CD14-positive monocyte (primary cell): ENCODE measurements at places on chromosomes 3 and 15.

- no peak for DNase-seq
Observed at GRCh38 chr3:186502138-186502948, 41.8 kb downstream of the CRYGS start.

DNA sequence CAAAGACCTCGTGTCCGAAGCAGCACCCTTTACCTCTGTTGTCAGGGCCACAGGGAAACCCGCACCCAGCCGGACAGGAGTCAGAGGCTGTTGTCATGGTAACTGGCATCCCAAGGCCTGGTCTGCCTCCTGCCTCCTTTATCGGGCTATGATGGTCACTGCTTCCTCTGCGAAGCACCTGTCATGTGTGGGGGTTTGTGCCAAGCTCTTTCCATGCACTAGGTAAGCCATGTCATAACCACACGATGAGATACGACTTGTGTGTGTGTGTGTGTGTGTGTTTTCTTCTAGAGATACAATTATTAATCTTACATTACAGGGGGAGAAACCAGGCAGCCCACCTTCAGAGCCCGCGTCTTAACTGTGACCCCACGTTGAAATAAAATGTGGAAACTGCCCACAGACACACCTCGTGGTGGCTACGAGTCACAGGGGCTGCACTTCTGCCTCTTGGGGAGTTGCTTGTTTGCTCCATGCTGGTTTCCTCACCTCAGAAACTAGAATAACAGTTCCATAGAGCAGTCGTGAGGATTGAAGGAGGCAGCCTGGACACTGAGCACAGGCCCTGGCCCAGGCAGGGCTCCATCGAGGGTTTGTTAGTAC lies 18.0 kb downstream of the ZDHHC19 start:
- no peak for DNase-seq

- no peak for DNase-seq
Observed at GRCh38 chr3:65873028-65873427, 165.7 kb downstream of the MAGI1 start.

- DNase-seq = no peak
Observed at GRCh38 chr3:69219101-69219708, 96.8 kb upstream of the LMOD3 start.

DNA sequence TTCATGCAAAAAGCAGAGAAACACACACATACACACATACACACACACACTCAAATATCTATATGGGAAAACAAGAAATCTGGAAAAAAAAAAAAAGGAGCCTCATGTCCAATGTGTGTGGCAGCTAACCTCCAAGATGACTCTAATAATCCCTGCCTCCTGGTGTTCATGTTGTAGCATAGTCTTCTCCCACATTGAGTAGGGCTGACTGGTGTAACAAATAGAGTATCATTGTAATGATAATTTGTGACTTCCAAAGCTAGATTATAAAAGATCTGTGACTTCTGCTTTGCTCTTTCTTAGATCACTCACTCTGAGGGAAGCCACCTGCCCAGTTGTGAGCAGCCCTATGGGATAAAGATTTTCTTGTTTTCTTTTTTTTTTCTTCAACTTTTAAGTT lies 130.9 kb upstream of the TNIK start:
- no peak for DNase-seq

GRCh38 chr3:170532573-170532972 lies 53.3 kb downstream of the SLC7A14 start:
- DNase-seq = no peak

DNA sequence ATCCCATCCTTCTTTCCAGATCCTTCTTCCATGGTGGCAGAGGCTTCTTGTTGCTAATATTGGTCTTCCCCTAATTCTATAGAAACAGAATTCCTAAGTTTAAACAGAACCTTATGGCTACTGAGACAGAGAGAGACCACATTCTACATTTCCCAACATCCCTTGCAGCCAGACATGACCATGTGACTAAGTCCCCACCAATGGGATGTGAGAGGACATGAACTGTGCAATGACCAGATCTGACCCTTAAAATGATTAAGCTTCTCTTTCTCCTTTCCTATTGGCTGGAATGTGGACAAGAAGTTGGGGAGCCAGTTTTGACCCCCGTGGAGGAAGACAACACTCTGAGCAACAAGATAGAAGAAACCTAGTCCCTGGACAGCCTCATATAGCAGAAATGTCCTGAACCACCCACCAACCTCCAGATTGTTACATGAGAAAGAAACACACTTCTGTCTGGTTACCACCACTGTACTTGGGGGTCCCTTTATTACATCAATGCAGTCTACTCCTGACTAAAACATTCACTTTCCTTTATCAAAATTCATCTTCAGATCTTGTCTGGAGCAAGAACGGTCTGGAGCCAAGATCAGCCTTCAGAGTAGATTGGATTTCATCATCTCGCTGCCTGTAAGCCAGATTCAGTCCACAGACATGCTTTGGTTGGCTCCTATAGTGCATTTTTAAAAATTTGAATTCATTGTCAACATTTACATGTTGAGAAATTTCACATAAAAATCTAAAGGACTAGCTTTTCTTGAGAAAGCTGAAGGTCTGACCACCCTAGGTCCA lies 183.9 kb downstream of the SHQ1 start:
- DNase-seq = no peak

GRCh38 chr3:65552434-65552833 lies 486.3 kb downstream of the MAGI1 start:
- DNase-seq = no peak

DNA sequence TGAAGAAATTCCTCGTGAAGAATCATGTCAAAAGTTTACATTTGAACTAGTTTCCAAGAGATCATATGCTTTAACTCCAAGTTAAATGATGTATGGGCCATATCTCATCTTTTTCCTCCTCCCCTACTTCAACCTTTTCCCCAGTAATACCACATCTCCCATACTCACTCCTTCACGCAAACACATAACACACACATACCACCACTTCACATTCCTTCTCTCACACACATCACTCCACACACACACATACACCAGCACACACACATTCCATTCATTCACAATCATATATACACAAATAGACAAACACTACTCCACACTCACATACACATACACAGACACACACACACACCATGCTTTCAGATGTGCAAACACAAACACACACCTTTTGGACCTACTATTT lies 769.0 kb upstream of the NR2F2 start:
- no peak for DNase-seq

DNA sequence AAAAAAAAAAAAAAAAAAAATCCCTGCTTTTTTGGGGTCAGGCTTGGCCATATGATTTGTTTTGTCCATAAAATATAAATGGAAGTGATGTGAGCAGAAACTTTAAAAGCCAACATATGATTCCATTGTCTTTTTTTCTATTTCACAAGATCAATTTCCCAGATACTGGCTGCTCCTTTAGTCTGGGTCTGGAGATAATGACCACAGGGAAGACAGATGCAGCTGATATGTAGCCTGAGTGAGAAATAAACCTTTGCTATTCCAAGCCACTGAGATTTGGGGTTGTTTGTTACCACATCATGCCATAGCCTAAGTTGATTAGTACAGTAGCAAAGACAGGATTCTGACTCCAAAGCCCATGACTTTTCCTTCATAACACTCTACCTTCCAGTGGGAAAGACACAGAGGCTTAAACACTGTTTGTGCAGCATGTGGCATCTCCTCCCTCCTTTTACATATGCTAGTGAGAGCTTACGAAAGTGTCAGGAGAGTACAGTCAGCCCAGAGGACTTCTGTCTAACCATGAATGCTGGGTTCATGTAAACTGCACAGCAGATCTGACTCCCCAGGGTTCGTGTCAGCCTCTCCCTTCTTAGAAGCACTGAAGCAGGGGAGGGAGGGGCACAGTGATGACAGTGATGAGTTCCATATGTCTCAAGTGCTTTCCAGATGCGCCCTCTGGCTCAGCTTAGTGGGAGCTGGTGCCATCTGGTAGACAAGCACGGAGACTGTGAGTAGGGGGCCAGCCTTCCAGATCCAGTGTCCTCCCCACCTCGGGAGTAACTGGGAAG lies 36.7 kb upstream of the SLC7A14 start:
- no peak for DNase-seq

DNA sequence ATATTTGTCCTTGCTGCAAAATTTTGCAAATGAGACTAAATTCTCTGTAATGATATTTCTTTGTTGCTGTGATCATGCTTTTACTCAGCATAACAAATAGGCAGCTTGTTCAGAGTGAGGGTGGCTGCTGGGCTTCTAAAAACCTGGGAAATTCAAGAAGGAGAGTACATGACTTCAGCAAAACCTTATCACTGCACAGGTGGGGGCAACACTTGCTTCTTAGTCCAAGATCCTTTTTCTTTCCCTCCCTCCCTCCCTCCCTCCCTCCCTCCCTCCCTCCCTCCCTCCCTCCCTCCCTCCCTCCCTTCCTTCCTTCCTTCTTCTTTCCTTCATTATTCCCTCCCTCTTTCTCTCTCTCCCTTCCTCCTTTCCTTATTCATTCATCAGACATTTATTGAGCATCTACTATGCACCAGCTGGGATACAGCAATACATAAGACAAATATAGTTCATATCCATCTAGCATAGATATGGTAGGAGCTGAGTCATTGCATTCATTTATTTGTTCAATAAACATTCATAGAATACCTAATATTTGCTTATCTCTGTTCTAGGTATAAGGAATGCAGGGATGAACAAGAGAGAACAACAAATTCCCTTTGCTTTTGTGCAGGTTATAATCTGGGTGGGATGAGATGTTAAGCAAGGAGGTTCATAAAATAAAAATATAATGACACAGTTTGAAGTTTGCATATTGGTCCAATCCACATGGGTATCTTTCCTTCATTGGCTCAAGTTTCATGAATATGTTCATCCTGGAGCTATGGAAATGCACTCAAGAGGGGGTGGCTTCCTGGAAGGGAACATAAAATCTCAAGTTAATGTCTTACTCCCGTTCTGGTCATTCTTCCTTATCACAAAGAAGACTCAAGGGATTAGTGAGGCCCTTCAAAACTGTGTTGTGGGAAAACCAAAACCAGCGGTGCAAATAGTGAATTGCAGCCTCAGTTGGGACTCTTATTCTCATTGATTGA lies 210.7 kb downstream of the PDCD6IP start:
- DNase-seq = no peak

- no peak for DNase-seq
Observed at GRCh38 chr3:181344331-181344730, 354.8 kb upstream of the DNAJC19 start.

DNA sequence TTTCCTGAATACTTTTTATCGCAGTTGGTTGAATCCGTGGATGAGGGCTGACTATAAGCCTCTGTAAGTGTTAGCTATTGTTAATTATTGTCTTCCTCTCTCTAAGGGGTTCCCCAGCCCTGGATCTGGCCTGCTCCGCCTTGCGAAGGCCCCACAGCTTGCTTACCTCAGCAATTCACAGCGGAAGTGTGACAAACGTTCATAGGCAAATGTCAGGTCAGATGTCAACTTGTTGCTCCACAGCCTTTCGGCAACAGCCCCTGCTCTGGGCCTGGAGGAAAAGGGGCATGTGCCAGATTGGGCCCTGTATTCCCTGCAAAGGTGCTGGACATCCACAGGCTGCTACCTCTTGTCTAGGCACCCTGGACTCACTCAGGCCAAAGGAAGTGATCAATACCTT lies 25.3 kb upstream of the CELF6 start:
- no peak for DNase-seq

- no peak for DNase-seq
Observed at GRCh38 chr3:143387425-143387824, 267.9 kb downstream of the CHST2 start.

- DNase-seq = no peak
Observed at GRCh38 chr3:131610174-131610573, 107.4 kb upstream of the MRPL3 start.

- no peak for DNase-seq
Observed at GRCh38 chr3:120357807-120358206, 8.7 kb upstream of the LRRC58 start.

DNA sequence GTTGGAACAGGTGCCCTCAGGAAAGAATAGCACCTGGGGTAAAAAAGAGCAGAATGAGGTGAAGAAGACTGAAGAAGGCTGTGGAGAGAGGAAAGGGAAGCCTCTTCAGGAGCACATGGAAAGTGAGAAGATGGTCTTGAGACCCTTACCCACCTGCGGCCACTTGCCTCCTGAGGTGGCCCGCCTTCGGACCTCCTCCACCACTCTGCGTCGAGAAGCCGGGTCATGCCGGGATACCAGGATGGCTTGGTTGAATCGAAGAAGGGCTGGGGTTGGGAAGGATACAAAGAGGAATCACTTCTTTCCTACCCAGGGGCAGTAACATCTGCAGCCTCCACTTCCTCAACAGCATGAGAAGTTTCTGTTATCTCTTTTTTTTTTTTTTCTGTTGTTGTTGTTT lies 3.0 kb downstream of the LPCAT4 start:
- DNase-seq = no peak

DNA sequence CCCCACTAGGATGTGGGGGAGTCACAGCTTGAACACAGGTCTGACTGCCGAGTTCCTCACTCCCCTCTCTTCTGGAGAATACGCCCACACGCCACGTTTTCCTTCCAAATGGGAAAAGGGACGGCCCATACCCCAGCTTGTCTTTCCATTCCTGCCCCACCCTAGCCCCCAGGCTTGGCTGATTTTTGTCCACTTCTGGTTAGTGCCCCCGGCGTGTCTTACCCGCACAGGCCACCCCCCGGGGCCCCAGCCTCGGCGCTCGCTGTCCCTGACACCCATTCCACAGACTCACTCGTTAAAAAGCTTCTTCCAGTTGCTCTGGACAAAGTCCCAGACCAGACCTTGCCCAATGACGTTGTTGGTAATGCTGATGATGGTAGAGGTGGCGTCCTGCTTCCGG lies 14.5 kb downstream of the MESP2 start:
- DNase-seq = no peak

- no peak for DNase-seq
Observed at GRCh38 chr3:99484871-99485270, 153.5 kb upstream of the COL8A1 start.

DNA sequence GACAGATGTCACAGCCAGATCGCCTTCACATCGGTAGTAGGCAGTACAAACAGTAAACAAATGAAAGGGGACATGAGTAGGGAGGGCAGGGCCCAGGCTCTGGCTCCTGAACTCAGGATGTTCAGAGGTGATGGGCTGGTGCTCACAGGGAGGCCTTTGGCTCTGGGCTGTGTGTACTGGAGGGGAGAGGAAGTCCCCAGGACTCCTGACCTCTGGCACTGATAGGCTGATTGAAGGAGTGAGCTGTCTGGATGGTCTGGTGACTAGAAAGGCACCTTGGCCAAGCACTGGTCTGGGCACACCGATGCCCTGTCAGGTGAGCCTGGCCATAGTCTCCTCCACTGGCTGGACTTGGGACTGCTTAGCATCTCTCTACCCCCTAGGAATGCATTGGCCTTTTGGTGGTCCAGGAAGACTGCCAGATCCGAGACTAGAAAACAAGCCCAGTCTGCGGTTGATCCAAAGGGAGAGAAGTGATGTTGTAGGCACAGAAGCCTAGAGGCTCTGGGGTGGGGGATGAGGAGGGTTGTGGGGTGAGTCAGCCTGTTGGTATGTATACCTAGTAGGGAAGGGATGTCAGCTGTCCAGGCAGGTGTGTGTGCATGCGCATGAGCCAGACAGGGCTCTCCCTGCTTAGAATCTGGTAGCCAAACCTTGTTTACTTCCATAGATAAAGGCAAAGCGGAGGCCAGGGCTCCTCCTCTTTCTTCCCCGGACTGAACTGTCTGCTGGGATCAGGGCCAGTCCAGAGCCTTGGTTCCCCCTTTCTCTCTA lies 1.9 kb downstream of the SPINT1 start:
- peak; percentile 18 for DNase-seq
